ENCODE measurements at places on chromosomes 7 and 10.

- DNase-seq = no peak
Observed at GRCh38 chr10:2475711-2476217, 591.6 kb upstream of the PFKP start.

DNA sequence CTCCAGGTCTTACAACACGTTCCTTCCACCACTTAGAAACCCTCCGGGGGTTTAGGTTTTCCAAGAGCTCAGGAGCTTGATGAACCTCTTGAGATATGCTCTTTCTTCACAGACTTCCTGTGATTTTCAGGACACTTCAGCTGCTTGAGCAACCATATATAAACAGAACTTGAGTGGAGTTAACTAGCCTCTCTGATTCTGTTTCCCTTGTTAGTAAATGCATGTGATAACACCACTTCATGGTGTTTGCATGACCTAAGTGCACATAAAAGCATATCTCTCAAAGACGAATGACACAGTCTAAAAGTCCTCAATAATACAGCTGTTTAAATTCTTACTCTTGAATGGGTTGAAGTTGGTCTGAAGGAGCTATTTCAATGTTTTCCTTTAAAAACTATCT lies 9.9 kb downstream of the PRR15 start:
- DNase-seq = no peak

DNA sequence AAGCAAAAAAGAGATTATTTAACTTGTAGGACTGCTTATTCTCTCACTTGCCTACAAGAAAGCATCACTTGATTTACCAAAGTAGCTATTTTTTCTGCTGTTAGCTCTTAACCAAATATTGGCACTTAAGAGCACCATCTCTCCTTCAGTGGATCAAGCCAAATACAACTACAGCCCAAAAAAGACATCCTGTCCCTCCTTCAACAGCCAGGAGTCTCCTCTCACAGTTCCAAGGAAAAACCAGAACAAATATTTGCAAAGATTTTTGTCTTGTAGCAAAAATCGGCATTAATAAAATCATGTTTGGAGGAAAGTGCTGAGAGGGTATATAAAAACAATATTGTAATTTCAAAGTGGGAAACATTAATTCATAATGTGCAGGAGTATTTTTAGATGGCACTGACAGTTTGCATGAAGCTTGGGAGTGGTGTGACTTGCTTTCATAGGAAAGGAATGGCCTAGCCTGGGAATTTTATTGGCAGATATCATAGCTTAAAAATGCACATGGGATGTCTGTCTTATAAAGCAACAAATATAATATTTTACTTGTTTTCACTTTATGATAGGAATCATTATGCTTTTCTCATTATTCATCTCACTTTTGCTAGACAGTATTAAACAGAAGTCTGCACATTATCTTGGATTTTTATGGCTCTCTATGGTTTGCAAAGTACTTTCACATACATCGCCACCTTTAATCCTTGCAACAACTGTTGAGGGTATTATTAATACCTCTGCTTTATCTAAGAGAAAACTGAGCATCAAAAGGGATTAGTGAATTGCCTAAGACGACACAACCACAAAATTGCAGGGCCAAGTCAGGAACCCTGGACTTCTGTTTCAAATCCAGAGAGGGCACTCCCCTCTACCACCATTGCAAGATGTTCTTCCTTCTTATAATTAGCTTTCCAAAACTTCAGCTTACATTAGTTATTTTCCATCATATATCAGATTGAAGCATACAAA lies 103.5 kb downstream of the AGMO start:
- no peak for DNase-seq

DNA sequence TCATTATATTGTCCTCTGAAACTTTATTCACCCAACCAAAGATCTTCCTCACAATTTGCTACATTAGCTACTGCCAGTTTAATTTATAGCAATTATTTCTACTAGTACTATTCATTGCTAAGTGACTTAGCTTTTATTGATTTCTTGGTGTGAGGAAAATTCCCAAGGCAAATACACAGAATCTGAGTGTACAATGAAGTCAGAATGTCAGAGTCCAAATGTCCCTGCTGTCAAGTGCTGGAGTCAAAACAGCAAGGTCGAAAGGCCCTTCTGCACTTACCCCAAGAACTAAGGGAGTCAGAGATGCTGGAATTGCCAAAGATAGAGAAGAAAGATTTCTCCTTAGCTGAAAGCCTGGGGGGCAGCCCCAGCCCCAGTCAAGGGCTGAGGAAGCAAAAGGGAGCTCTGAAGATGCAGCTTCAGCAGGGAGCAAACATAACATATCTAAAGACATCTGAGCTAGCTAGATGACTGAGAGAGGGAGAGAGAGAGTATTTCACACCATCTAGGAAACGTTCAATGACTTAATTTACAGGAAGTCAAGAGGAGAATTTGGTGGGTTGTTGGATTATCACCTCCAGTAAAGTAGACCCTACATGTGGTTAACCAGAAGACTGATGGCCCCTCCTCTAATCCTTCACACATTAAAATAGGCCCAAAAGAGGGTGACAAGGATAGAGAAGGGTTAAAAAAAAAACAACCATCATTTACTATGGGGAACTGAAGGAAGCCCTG lies 36.6 kb upstream of the SAMD8 start:
- DNase-seq = no peak

DNA sequence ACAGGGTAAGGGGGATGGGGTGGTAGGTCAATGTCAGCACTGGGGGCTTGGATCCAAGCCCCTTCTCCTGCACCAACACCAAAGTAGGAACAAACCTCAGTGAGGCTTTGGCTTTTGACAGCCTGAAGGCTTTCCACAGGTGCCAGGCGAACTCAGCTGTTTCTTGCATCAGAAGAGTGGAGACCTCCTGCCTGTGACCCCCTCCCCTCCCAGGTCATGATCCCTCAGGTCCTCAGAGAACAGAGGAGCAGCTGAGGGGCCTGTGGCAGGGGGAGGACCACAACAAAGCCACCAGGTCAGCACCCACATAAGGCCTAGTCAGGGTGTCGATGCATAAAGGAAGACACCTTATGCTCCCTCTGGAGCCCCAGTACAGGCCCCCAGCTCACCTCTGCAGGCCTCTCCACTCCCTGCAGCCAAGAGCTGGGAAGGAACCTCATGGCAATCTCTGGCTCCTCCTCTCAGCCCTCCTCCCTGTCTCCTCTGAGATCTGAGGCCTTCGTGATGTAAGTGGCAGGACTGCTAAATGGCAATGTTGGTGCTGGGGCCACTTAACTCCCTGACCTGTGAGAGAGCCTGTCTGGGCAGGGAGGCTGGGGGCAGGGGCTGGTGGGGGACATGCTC lies 19.1 kb upstream of the PRRT4 start:
- DNase-seq = no peak

- no peak for DNase-seq
Observed at GRCh38 chr7:109997837-109998236, 1093.1 kb upstream of the LRRN3 start.

DNA sequence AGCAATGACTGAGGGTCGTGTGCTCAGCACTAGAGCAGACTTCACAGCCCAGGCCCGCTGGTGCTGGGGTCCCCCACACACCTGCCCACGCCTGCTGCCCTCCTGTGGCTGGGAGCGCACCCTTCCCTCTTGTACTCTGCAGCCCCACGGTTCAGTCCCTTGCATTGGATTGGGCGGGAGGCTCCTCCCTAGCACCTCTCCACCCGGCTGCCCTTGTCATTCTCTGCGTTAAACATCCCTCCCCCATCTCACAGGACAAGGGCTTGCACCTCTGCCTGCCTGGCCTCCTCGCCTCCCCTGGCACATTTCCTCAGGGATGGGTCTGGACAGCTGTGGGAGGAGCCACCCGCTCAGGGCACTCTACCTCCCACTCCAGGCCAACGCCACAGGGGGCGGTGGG lies 68.6 kb downstream of the ALOX5 start:
- no peak for DNase-seq

DNA sequence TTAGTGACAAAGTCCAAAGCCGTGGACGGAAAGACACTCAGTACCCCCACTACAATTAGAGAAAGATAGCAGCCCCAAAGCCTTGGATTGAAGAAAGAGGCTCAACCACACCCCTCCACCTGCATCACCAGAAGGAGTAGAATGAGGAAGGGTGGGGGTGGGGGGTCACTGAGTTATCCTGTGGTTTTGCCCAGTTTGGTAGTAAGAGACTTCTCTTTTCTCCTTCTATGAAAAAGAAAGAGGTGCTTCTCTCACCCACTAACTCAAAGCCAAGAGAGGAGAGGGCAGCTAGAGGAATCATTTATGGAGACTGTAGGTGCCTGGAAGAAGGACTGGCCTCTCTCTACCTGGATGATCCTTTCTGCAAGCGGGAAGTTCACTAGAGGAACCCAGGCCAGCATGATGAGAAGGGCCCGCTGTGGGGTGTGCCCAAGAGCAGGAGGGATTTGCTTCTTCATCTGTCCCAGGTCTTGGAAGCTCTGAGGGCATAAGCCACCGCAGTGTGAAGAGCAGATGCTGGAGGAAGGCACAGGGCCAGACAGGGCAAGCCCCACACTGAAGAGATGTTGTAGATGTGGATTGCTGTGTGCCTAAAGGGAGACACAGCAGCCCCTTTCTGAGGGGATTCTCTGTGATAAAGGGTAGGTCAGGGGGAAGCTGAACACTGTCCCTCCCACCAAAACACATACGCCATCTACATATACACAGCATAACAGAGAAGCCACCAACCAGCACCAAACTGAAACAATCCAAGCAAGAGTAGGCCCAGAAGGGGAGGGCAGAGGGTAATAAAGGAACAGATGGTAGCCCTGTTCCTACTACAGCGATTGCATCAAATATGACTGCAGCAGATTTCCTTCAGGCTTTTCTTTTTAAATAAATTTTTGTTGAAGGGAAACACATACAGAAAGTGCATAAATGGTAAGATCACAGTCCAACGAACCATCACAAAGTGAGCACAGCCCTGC lies 25.8 kb upstream of the LANCL2 start:
- DNase-seq = no peak

- DNase-seq = no peak
Observed at GRCh38 chr10:5656737-5657579, 9.4 kb downstream of the ASB13 start.

DNA sequence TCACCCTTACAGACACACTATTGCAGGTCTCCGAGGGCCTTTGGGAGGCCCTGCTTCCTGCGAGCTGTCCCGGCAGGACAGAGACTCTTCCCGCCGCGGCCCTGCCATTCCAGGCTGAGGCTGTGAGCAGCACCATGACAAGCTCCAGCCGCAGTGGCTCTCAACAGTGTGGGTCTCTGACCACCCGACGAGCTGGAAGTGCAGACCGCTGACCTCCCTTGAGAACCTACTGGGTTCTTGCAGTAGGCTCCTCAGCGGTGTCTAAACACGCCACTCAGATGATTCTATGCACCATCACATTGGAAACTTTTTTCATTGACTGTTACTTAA lies 303.4 kb downstream of the WDR37 start:
- DNase-seq = no peak

GRCh38 chr10:5606864-5607263 lies 59.5 kb downstream of the ASB13 start:
- no peak for DNase-seq

DNA sequence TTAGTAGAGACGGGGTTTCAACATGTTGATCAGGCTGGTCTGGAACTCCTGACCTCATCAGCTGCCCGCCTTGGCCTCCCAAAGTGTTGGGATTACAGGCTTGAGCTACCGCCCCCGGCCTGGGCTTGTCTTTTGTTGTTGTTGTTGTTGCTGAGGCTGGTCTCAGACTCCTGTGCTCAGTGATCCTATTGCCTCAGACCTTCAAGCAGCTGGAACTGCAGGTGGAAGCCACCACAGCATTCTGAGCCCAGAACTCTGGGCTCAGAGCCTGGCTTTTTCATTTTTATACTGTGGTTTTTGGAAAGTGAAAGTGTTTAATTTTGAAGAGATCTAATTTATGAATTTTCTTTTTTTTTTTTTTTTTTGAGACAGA lies 16.2 kb upstream of the DNAJB6 start:
- DNase-seq = no peak

- DNase-seq = no peak
Observed at GRCh38 chr7:95433952-95434556, 774 bp downstream of the PON2 start.

GRCh38 chr10:96341219-96342182 lies 17.3 kb downstream of the OPALIN start:
- no peak for DNase-seq

GRCh38 chr7:154911862-154912455 lies 91.0 kb downstream of the PAXIP1 start:
- DNase-seq = no peak

DNA sequence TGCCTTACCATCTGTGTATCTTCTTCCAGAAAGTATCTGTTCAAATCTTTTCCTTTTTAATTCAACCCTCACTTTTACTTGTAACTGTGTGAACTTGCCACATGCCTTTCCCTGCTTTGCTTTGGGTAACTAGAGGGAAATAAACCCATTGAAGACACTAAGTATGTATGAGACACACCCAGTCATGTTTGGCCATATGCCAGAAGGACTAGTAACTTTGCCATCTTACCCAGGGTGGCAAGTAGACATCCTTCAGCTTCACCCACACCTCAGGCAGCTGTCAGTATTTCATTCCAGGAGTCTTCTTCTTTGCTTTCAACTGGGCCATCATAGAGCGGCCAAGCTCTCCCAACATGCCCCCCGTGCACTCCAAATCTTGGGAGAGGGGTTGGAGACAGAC lies 323.1 kb downstream of the TNS3 start:
- no peak for DNase-seq

GRCh38 chr10:12716042-12716441 lies 285.5 kb downstream of the CCDC3 start:
- no peak for DNase-seq

DNA sequence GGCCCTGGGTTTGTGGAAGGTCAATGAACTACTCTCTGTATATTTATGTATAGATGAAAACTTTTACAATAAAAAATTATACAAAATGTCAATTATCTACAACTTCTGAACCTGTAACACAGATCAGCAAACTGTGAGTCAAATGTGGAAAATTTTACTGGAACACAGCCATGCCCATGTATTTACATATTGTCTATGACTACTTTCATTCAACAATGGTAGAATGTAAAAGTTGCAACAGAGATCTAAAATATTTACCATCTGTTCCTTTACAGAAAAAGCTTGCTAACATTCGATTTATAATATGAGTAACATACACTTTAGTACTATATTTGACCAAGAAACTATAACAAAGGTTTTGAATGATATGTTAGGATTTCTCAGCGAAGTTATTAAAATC lies 481.6 kb downstream of the PARD3 start:
- DNase-seq = no peak

- DNase-seq = no peak
Observed at GRCh38 chr7:132532281-132532680, 44.0 kb downstream of the PLXNA4 start.

Measured in activated CD8-positive, alpha-beta memory T cell treated with anti-CD3 and anti-CD28 coated beads for 1 hour (primary cell).